ENCODE measurements at places on chromosomes 3 and 15.

DNA sequence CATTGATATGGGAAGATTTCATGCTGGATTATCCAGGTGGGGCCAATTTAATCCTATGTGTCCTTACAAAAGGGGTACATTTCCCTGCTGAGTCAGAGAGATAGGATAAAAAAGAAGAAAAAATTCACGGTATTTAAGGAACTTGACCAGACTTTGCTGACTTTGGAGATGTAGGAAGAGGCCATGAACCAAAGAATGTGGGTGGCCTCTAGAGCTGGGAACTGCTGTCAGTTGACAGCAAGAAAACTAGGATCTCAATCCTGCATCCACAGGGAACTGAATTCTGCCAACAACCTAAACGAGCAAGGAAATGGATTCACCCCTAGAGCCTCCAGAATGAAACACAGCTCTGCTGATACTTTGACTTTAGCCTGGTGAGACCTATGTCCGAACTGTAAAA is 148.1 kb upstream of the SLC24A5 start:
- no peak for DNase-seq

- DNase-seq, result no peak
These were observed 318.6 kb downstream of the FHIT start for GRCh38 chr3:60932643-60933042.

DNA sequence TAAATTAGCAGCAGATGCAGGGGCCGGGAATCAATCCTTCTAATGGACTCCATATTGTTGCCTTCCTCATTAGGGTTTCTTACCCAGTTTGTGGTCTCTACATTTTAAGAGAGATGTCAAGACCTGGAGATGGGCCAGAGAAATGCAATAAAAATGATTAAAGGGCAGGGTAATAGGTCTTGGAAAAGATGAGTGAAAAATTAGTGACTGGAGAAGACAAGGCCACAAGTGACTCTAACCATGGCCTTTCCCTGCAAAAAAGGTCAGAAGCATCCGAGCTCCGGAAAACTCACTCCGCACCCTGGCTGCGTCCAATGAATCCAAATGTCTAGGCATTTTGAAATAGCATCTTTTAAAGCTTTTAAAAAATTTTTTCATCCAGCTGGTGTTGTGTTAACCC is 152.8 kb downstream of the ARRDC4 start:
- no peak for DNase-seq

GRCh38 chr3:56835650-56836227 is 34.0 kb upstream of the ARHGEF3 start:
- no peak for DNase-seq

- DNase-seq, result no peak
These were observed 172.6 kb downstream of the PGPEP1L start for GRCh38 chr15:98834976-98835375.

DNA sequence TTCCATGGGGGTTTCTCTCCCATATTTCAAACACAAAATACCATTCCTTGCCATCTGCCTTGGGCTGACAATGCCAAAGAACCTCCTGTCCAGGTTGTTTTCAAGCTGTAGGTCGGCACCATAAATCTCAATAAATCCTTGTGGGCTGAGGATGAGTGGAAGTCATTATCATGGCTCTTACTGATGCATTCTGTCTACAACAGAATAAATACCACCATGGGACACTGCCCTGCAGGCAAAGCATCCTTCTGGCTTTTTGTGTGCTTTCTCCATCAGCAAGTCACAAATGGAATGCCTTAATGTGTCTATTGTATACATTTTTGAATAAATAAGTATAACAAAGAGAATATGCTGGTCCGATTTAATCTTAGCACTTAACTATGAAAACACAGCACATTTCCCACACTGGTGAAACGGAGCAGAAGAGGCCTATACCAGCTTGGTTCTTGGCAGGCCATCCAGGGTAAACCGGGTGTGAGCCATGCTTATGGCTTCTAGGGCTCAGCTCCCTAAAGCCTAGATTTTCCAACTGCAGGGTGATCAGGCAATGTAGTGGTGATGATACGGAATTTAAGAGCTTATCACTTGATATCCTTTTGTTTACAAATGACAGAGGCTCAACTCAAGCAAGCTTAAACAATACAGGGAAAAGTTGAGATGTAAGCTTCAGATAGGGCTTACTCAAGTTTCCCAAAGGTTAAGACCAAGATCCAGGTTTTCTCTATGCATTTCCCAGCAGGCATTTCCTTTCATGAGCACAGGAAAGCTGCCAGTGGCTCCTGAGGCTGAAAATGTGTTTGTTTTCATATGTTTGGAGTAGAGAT is 133.2 kb upstream of the LRTM1 start:
- DNase-seq, result no peak

GRCh38 chr15:97991972-97992541 is 31.6 kb downstream of the ARRDC4 start:
- no peak for DNase-seq

- DNase-seq, result no peak
These were observed 486 bp downstream of the CDIN1 start for GRCh38 chr15:36579792-36580431.

GRCh38 chr3:67906261-67906660 is 251.8 kb upstream of the SUCLG2 start:
- DNase-seq, result no peak

GRCh38 chr3:71300951-71301393 is 282.6 kb downstream of the FOXP1 start:
- no peak for DNase-seq

GRCh38 chr3:47000922-47001730 is 21.7 kb downstream of the NBEAL2 start:
- no peak for DNase-seq

All from activated CD4-positive, alpha-beta T cell treated with anti-CD3 and anti-CD28 coated beads for 24 hours (primary cell).